ENCODE measurements at places on chromosomes 4 and X.

DNA sequence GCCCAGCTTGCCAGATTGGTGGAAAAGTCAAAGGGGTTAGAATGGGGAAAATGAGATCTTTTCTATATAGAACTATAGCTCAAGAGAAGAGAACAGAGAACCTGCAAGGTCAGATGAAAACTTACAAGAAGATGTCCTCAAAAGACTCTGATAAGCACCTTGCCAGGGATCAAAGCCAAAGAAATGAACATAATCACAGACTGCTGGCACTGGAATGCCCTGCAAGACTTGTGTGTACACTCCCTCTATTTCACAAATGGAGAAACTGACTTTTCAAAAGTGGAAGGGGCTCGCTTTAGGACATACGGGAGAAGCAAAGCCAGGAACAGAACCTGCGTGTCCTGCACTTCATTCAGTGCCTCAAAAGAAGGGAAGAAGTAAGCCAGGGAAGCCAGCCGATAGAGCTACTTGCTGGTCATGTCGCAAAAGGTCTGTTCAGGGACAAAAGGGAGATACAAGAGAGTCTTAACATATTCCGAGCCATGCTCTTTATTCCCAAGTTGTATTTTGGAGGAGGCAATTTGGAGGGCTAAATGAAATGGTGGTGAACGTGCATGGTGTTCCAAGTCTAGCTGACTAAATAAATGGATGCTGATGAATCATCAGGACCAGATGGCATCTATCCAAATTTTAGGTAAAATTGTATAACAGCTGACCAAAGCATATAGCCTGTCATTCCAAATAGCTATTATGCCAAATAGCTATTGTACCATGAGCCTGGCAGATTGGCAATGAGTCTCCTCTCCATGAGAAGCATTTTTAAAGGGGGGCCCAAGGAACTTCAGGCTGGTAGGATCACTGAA, 175.6 kb upstream of the GPC4 start:
- no peak overlapping the region for H3K4me3 ChIP-seq
- no peak overlapping the region for H3K27ac ChIP-seq
- H3K36me3 ChIP-seq = peaks cover 4% of the 10 kb centered on the region
- no peaks in the 10 kb centered on the region for H3K4me1 ChIP-seq
- no peak for DNase-seq
- no peaks in the 10 kb centered on the region for H3K27me3 ChIP-seq

DNA sequence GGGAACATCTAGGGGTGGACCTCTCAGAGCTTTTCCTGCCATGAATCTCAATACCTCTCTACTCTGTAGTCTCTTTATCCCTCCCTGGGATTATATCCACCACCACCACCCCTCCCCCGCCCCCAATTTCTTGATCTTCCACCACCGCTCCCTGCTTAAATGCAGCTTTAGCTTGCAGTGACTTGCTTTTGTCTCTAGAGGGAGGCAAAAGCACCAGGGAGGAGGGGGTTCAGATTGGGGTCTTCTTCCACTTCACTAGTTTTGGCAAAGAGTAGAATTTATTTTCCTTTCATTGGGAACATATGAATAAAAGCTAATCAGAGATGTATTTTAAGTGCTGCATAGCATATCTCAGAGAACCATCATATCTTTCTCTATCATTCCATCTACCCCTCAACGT, 5.5 kb downstream of the ARHGAP36 start:
- no peak for DNase-seq
- H3K27me3 ChIP-seq = peaks cover 58% of the 10 kb centered on the region
- no peaks in the 10 kb centered on the region for H3K36me3 ChIP-seq

DNA sequence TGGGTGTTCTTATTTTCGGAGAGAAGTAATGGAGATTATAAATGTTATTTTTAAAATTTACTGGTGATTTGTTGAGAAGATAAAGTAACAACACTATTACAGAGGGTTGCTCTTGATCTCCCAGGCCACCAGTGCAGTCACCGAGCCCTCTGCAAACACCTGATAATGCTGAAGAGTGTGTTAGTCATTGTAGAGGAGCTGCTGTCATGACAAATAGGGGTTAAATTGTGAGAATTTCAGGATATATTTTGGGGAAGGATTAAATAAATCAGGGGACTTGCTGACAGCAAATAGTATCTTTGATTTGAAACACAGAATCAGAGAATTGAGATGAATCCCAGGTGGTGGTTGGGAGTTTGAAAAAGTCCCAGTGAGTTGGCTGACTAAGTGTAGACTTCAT, 16.7 kb upstream of the HAND2 start:
- H3K4me1 ChIP-seq = no peaks in the 10 kb centered on the region
- no peaks in the 10 kb centered on the region for H3K27me3 ChIP-seq
- no peaks in the 10 kb centered on the region for H3K36me3 ChIP-seq
- DNase-seq = no peak

GRCh38 chrX:31929366-31929765, 857.5 kb upstream of the FTHL17 start:
- no peak overlapping the region for H3K4me3 ChIP-seq
- H3K4me1 ChIP-seq = no peaks in the 10 kb centered on the region
- H3K27ac ChIP-seq = no peak overlapping the region
- no peaks in the 10 kb centered on the region for H3K36me3 ChIP-seq

DNA sequence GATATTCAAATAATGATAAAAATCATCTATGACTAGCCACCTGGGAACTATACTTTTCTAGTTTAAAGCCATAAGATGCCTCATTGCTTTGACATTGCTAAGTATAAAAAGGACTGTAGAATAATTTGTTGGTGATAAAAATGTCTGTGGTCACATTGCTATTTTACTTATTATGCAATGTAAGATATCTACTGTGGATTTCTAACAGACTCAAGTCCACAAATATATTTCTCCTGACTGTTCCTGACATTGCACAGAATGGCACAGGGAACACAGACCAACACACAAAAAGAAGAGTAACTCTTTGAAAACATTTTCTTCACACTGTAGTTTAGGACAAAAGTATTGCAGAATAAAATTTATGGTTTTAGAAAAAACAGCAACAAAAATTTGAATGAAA, 2.2 kb upstream of the TMPRSS11E start:
- no peaks in the 10 kb centered on the region for H3K36me3 ChIP-seq
- no peak for DNase-seq

DNA sequence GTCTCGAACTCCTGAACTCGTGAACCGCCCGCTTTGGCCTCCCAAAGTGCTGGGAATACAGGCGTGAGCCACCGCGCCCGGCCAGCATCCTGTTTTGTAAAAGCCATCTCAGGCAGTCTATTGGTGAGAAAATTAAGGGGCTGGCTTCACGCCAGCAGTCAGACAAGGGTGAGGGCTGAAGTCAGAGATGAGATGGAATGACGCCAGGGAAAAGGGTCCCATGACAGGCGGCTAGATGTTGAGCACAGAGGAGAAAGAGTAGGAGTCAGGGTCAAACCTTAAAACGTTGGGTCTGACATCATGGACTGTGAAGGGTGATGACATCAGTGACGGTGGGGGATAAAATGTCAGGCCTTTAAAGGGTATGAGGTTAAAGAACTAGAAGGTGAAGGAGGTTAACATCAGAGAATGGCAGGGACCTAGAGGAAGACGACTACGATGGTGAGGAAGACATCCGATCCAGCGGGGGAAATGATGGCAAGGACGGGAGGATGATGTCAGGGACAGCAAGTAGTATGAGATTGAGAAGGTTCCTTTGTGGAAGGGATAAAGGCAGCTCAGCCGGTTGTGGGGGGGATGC, 504 bp upstream of the RBM3 start:
- H3K4me3 ChIP-seq = peak overlapping the region; percentile 87
- DNase-seq = peak; percentile 1
- peak overlapping the region; percentile 35 for H3K27ac ChIP-seq
- H3K4me1 ChIP-seq = peaks cover 8% of the 10 kb centered on the region
- H3K36me3 ChIP-seq = peaks cover 38% of the 10 kb centered on the region
- H3K27me3 ChIP-seq = no peaks in the 10 kb centered on the region

- peaks cover 1% of the 10 kb centered on the region for H3K4me1 ChIP-seq
- H3K4me3 ChIP-seq = no peak overlapping the region
- no peaks in the 10 kb centered on the region for H3K36me3 ChIP-seq
- H3K27ac ChIP-seq = no peak overlapping the region
- DNase-seq = no peak
- H3K27me3 ChIP-seq = no peaks in the 10 kb centered on the region
Observed at GRCh38 chr4:52546449-52546848, 112.7 kb downstream of the USP46 start.

DNA sequence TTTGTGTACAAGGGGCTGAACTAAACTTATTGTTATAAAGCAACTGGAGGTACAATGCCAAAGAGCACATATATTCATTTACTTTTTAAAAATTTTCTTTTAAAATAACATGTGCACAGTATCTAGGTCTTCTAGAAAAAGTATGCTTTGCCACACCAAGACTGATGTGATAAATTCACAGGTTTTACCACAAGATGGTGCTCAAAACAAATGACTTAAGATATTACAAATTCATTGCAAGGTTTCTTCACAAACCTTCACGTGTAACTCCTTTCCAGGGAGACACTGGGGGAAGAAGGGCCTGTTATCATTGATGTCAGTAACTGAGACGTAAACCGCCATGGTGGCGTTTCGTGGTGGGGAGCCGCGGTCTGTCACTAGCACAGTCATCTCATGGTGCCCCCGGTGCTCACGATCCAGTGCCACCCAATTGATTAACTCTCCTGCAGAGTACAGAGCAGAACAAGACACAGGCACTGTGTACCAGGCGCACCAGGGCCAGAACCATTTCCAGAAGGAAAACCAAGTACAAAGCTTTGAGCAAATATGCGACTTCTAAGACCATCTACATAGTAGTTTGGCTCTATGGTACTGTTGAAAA, 162.2 kb downstream of the DCHS2 start:
- H3K4me1 ChIP-seq = no peaks in the 10 kb centered on the region
- H3K36me3 ChIP-seq = no peaks in the 10 kb centered on the region
- DNase-seq = no peak
- H3K27ac ChIP-seq = no peak overlapping the region
- H3K4me3 ChIP-seq = no peak overlapping the region
- no peaks in the 10 kb centered on the region for H3K27me3 ChIP-seq

GRCh38 chr4:157776930-157777528, 395.8 kb downstream of the GASK1B start:
- no peak for DNase-seq
- H3K4me1 ChIP-seq = peaks cover 2% of the 10 kb centered on the region
- H3K27ac ChIP-seq = no peak overlapping the region
- no peaks in the 10 kb centered on the region for H3K36me3 ChIP-seq
- no peak overlapping the region for H3K4me3 ChIP-seq

DNA sequence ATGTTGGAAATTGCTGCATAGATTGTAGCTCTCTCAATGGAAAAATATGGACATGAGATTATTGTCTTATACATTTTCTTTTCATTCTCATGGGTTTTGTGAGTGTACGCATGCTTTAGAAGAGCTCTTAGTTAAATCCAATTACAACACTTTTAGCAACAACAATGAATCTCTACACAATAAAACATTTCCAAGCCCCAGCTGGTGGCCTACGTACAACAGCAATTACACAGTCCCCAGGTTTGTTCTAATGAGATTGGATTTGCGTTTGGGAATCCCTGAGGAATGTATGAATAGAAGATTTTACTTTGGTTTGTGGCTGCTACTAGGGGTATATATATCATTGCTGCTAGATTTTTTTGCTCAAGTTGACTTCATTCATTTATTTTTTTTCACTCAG, 98.6 kb downstream of the FHDC1 start:
- H3K4me3 ChIP-seq = no peak overlapping the region
- H3K27ac ChIP-seq = peak overlapping the region; percentile 60
- peak; percentile 59 for DNase-seq
- H3K36me3 ChIP-seq = no peaks in the 10 kb centered on the region
- H3K27me3 ChIP-seq = no peaks in the 10 kb centered on the region

DNA sequence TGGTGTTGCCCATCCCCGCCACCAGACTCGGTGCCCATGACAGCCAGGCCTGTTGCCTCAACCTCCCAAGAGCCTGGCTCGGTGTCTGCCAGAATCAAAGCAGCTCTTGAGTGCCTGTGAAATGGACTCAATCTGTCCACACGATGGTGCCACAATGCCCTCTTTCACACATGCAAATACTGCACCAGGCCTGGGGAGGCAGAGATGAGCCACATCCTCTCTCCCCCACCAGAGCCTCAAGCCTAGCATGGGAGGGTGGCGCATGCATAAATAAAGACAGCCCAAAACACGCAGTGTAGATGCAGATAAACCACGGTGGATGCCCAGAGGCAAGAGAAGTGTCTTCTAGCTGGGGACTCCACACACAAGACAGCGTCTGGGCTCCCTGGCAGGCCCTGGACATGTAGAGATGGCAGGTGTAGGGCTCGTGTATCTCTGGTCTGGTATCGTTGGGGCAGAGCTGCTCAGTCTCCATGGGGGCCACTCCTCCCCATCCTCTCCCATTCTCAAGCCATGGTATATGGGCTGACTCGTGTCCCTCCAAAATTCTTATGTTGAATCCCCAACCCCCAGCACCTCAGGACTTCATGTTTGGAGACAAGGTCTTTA, 65.6 kb downstream of the JAKMIP1 start:
- no peak for DNase-seq
- no peak overlapping the region for H3K4me3 ChIP-seq
- no peak overlapping the region for H3K27ac ChIP-seq
- no peaks in the 10 kb centered on the region for H3K27me3 ChIP-seq
- H3K4me1 ChIP-seq = no peaks in the 10 kb centered on the region

DNA sequence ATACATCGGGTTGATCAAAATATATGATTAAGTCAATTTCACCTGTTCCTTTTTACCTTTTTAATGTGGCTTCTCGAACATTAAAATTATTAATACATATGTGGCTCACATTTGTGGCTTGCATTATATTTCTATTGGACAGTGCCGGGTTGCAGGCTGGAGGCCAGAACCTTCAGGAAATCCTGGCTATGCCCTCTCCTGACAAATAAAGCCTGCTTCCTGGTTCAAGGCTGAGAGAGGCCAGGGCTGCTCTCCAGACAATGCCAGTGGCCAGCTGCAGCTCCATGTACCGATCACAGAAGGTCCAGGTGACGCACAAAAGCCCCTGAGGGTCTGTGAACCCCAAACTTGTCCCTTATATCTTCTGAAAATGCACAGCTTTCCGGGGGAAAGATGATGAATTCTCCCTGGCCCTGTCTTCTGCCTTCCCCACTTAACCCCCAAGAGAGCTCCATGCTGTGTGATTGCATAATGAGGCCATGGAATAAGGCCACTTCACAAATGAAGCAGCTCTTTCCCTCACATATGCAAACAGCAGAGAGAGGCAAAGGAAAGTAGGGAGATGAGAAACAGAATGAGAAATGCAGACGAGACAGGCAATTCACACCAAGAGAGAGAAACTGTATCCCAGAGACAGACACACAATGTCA, 241.2 kb downstream of the BCOR start:
- no peak for DNase-seq
- H3K4me1 ChIP-seq = peaks cover 20% of the 10 kb centered on the region
- no peaks in the 10 kb centered on the region for H3K36me3 ChIP-seq
- no peak overlapping the region for H3K4me3 ChIP-seq
- H3K27me3 ChIP-seq = no peaks in the 10 kb centered on the region
- no peak overlapping the region for H3K27ac ChIP-seq

GRCh38 chrX:48497871-48498270, 10.9 kb upstream of the PORCN start:
- H3K4me1 ChIP-seq = no peaks in the 10 kb centered on the region
- DNase-seq = no peak
- no peaks in the 10 kb centered on the region for H3K27me3 ChIP-seq
- H3K27ac ChIP-seq = no peak overlapping the region

DNA sequence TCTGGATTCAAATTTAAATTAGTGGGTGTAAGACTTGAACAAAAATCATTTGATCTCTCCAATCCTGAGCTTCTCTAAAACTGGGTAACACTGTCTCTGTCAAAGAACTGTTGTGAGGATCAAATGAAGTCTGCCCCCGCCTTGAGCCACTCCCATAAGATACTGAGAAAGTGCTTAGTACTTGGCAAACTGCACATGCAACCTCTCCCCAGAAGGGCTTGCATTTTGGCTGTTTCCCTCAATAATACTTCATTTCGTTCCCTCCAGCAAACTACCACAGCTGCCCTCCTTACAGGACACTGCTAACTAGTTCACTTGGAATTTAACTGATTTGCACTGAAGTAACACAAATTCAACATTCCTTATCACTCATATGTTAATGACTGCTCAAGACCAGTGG, 79.8 kb downstream of the APBB2 start:
- no peaks in the 10 kb centered on the region for H3K4me1 ChIP-seq
- H3K27ac ChIP-seq = no peak overlapping the region
- H3K27me3 ChIP-seq = no peaks in the 10 kb centered on the region
